ENCODE measurements at places on chromosomes 6 and 20. TPM values are rescaled to one million over a fixed set of nuclear protein-coding genes. Genes with fewer than 3 reads are reported as not detected.
A peak's percentile ranks its signal among the peaks of the same experiment; 100 is the strongest.

The KIF13A gene
- 63.8 TPM for total RNA-seq

- H3K36me3 ChIP-seq: no peaks in the 10 kb centered on the region
- DNase-seq: no peak
- H3K27ac ChIP-seq: no peak overlapping the region
- H3K4me1 ChIP-seq: peaks cover 28% of the 10 kb centered on the region
- H3K4me3 ChIP-seq: no peak overlapping the region
- no peaks in the 10 kb centered on the region for H3K27me3 ChIP-seq
Measured at GRCh38 chr20:5654557-5654956, 95.6 kb upstream of the SHLD1 start.

DNA sequence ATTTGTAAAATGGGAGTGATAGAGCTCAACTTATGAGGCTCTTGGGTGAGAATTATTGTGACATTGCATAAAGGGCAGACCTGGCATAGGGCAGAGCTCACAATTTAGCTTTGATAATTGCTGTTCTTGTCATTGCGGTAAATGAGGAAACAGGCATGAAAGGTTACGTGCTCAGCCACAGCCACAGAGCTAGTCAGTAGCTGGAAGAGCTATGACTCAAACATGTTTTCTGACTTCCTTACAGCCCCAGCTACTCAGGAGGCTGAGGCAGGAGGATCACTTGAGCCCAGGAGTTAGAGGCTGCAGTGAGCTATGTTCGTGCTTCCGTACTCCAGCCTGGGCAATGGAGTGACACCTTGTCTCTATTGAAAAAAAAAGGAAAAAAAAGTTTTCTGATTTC lies 3.5 kb upstream of the GHRH start:
- no peak overlapping the region for H3K4me3 ChIP-seq
- DNase-seq: no peak
- no peaks in the 10 kb centered on the region for H3K36me3 ChIP-seq
- H3K27me3 ChIP-seq: no peaks in the 10 kb centered on the region
- no peak overlapping the region for H3K27ac ChIP-seq
- H3K4me1 ChIP-seq: peaks cover 8% of the 10 kb centered on the region

GRCh38 chr20:10671919-10672623 lies 1.7 kb downstream of the JAG1 start:
- H3K27ac ChIP-seq: peak overlapping the region; percentile 96
- H3K27me3 ChIP-seq: peaks cover 31% of the 10 kb centered on the region
- DNase-seq: no peak
- peak overlapping the region; percentile 77 for H3K4me3 ChIP-seq
- H3K4me1 ChIP-seq: peaks cover 16% of the 10 kb centered on the region

DNA sequence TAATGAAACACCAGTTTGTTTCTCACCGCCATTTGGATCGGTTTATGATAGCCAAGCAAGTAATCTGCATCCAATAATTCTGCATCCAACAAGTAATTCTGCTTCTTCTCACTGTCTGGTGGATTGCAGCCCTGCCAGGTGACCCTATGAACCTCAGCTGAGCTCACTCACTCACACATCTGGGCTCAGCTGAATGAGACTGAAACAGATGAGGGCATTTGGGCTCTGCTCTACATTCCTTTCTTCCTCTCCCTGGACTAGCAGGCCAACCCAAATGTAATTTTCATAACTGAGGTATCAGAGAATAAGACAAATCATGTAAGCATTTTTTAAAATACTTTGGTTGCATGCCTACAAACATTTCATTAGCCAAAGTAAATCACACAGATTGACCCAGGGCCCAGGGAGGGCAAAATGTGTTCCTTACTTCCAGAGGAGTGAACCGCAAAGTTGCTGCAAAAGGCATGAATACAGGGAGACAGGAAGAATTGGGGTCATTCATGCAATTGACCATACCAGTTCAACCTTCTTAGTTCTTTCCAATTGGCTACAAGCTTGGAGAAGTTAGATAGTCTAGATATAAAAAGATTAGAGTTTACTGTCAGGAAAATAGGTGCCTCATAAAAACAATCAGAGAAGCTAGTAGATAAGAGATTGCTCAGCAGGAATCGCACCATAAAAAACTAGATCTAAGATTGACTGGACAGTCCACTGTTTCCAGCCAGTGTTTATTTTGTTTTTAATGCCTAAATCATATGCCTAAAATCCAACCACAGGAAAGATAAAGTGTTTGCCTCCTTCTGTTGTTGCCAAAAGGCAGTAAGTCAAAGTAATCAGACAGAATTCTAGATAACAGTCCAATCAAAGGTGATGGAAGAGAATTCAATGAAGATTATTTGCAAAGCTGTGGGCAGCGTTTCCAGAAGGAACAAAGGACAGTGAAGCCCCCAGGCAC lies 43.7 kb downstream of the CBLN4 start:
- no peak overlapping the region for H3K27ac ChIP-seq
- H3K36me3 ChIP-seq: no peaks in the 10 kb centered on the region
- H3K27me3 ChIP-seq: no peaks in the 10 kb centered on the region
- DNase-seq: no peak
